Activated CD4-positive, CD25-positive, alpha-beta regulatory T cell treated with anti-CD3 and anti-CD28 coated beads, Interleukin-2, amount 50 U/mL, for 24 hours (primary cell): ENCODE measurements at places on chromosomes 4 and X.

- no peak for ATAC-seq
Observed at GRCh38 chr4:10611673-10612072, 72.9 kb downstream of the CLNK start.

- ATAC-seq: no peak
Observed at GRCh38 chr4:154471526-154472331, 19.9 kb downstream of the DCHS2 start.

DNA sequence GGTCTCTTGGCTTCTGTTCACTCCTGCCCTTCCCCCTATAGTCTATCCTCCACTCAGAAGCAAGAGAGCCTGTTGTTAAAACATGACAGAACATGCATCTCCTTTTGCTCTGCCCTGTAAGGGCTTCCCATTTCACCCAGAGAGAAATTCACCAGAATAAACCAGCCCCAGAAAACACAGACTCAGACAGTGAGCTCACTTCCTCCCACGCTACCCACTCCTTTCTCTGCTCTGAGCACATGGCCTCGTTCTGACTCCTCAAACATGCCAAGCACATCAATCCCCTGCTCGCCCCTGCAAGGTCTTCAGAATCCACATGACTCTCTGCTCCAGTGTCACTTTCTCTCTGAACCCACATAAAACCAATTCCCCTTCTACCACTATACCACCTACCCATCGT is 50.4 kb downstream of the MID1 start:
- ATAC-seq: no peak

DNA sequence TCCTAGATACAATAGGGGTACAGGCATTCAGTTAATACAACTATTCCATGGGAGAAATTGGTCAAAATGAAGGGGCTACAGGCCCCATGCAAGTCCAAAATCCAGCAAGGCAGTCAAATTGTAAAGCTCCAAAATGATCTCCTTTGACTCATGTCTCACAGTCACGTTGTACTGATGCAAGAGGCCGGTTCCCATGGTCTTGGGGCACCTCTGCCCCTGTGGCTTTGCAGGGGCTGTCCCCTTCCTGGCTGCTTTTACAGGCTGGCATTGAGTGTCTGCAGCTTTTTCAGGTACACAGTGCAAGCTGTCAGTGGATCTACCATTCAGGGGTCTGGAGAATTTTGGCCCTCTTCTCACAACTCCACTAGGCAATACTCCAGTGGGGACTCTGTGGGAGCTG is 12.5 kb upstream of the ASIC5 start:
- ATAC-seq: no peak

DNA sequence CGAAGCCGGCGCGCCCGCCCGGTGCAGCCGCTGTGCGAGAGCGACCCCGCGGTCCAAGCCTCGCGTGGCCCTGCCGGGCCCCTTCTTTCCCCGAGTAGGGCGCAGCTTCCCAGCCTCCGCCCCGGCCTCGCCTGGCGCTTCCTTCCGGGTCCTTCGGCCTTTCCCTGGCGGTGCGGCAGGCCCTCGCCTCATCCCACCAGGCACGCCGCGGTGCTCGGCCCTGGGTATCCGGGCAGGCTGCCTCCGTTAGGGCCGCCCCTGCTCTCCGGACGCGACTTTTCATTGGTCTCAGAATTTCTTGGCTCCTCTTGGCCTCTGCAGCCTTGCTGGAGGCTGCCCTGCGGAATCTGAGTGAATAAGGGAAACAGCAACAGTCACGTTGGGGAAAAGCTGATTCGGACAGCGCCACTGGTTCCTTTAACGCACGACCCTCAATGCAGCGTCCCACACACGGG is 429 bp downstream of the UVSSA start:
- ATAC-seq: peak; percentile 14

GRCh38 chrX:40012039-40012867 is 85.5 kb downstream of the BCOR start:
- peak; percentile 30 for ATAC-seq

DNA sequence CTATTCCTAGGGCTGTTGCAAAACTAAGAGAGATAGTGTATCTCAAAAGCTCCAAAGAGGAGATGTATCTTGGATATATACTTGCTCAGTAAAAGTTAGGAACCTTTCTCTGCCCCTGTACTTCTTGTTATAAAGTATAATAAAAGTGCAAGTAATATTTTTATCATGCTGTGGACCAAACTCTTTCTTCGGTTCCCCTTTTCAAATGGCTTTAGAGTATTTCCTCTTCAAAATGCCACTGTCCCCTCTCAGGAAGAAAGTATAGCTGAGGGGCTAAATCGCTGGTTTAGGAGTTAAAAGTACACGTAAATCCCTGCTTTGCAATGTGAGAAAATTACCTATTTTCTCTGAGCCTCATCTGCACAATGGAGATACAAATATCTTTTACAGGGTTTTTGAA is 169.1 kb upstream of the FTHL17 start:
- no peak for ATAC-seq

DNA sequence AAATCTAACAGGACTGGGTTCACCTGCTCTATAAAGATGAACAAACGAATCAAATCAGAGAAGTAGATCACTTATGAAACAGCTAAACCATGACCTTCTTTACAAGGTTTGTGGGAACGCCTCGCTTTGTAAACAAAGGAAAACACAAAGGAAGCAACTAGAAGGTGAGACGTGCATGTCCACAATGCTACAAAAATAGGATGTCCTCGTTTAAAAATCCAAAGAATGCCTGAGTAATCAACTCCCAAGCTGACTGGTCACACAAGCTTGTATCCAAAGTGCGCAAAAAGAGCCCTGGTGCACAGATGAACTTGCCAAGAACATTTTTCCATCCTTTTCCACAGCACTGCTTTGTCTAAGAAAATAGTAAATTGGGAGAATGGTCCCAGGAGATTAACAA is 6.3 kb upstream of the SH3KBP1 start:
- no peak for ATAC-seq

DNA sequence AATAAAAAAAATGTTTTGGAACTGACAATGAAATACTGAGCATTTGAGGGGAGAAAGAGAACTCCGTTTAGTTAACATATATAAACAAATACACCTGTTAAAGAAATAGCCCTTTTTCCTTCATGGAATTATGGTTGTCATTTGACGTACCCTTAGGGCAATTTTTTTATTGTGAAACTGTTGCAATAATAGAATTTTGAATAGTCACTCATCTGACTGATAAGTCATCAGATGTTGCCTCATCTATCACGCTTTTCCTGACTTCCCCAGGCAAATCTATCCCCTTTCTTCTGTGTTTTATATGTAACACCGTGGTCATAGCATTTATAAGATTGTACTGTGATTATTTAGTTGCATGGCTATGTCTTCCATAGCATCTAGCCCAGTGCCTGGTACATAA is 69.0 kb upstream of the HDAC8 start:
- no peak for ATAC-seq

DNA sequence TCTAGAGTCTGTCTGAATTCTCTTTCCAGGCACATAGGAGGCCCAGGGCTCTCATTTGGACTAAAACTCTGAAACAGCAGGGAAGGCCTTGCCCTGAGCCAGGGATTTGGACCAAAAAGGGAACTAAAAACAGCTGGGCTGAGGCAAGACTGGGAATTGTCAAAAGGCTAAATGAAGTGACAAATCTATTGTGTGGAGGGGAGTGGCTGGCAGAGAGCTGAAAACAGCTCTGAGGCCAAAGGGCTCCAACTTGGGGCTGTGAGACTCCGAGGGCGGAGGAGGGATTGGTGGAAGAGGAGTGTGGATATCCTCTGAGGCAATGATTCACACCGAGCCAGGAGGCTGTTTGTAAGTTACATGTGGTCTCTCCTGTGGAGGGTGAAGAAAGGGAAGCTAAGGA is 63.2 kb downstream of the PHEX start:
- ATAC-seq: no peak

- no peak for ATAC-seq
Observed at GRCh38 chr4:48127231-48127630, 6.8 kb downstream of the TXK start.

GRCh38 chr4:152010710-152011079 is 249.9 kb upstream of the GATB start:
- ATAC-seq: no peak

- no peak for ATAC-seq
Observed at GRCh38 chrX:125953814-125954213, 212.3 kb downstream of the DCAF12L2 start.

DNA sequence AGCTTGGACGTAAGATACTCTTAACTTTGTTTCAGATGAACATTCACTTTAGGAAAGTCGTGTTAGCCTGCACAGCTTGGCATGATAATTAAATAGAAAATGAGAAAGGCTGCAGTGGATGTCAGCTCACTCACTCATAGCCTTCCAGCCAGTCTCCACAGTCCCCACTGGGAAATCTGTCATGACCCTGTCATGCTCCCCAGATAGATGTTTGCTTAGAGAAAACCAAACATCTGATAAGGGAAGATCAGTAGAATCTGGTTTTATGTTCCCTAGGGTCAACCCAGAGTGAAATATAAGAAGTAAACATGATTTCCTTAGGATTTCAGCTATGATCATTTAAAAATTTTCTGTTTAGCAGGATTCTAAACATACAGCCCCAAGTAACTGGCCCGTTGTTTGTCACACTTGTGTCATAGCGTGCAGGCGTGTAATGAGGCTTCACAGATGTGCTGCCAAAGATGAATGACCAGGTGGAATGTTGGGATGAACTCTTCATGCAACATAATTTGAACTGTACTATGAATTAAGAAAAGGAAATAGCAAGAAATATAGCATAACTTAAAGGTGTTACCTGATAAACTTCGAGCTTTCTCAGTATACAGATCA is 180.1 kb downstream of the BANK1 start:
- no peak for ATAC-seq

DNA sequence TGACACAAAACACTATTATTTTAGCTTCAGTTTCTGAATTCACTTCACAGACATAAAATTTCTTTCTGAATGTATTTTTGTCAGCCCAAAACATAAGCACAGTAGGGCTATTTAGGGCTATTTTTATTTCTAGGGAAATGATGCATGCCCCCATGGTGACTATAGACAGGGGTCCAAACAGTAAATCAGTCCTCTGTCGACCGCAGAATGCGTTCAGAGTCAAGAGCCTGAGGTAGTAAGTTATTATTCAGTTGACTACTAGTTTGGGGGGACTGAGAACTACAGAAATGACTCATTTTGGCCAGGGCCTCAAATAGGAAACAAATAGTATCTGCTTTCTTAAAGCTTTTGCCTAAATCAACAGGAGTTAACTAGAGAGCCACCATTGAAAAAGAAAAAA is 414.4 kb downstream of the AFF2 start:
- ATAC-seq: no peak

GRCh38 chr4:73417973-73418372 is 13.9 kb downstream of the ALB start:
- no peak for ATAC-seq

DNA sequence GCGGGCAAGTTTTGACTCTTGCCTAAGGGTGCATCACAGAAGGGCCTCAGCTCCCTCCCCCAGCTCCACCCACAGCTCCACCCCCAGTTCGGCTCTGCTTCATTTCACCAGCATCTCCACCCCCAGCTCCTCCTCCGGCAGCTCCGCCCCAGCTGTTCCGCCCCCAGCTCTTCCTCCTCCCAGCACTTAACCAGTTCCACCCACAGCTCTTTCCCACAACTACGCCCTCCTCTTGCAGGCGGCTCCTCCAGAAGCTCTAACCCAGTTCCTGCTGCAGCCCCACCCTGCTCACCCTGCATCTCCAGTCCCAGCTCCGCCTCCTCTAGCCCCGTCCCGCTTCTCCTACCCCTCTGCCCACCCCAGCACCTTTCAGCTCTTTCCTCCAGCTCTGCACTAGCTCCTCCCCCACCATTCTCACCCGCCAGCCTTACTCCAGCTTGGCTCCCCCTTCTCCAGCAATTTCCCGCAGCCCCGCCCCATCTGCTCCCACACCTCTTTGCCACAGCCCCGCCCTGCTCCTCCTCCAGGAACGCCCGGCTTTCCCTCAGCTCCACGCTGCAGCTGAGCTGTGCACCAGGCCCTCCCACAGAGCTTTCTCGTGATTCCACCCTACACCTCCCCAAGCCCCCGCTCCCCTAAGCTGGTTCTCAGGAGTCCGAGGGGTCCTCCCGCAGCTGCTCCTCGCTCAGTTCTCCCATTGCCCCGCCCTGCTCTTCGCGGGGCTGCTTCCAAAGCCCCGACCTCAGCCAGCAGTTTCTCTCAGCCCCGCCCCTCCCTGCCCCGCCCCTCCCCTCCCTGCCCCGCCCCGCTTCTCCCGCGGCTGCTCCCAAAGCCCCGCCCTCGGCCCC is 1.3 kb upstream of the EOLA1 start:
- ATAC-seq: peak; percentile 55

DNA sequence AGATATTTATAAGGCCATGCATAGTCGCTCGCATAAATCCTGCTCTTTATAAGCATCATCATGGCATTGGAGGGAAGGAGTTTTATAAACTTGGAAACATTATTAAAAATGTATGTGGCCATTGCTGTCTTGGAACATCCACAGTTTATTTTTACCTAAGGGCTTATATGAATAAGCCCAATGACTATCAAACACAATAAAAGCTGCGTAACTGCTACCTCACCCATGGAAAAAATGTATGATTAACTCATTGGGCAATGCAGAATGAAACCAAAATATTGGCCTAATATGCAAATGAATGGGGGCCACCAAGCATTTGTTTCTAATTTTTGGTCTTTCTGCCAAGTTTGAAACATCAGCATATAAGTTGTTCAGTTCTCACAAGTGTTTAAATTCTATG is 19.1 kb downstream of the GEMIN8 start:
- no peak for ATAC-seq

GRCh38 chr4:149158817-149159216 is 656.8 kb downstream of the IQCM start:
- ATAC-seq: no peak

DNA sequence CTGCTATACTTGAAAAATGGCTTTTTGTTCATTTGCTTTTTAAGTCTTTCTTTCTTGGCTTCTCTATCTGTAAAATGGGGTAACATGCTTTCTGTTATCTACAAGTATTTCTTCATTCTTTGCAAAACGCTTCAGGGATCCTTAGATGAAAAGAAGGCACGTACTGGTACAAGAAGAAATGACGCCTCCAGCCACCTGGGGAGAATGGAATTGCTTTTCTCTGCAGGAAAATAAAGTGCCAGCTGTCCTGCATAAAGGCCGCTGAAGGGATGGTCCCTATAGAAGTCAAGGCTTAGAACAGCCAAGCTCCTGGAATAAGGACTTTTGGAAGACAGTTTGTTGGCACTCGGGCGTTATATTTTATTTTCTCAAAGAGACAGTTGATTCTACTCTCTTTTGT is 210.8 kb upstream of the RASGEF1B start:
- no peak for ATAC-seq

- ATAC-seq: no peak
Observed at GRCh38 chr4:42453612-42454011, 56.3 kb downstream of the SHISA3 start.

DNA sequence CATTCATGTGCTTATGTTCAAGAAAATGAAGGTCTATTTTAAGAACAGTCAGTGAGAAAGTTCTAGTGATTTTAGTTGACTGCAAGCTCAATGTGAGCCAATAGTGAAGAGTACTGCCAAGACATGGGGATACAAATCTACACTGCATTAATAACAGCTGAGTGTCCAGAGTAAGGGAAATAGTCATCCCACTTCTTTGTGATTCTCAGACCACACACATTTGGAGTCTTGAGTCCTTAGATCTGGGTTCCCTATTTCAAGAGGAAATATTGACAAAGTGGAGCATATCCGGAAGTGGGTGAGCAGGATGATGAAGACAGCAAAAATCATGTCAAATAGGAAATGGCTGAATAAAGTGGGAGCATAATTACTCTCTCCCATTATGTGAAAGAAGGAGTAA is 171.1 kb downstream of the LARP7 start:
- ATAC-seq: no peak

- ATAC-seq: peak; percentile 8
Observed at GRCh38 chrX:154097003-154097588, 421 bp downstream of the MECP2 start.
